ENCODE measurements at places on chromosomes 4 and X.

- DNase-seq = no peak
These were observed 132.6 kb downstream of the FHIP1A start for GRCh38 chr4:151541389-151542071.

- DNase-seq = no peak
These were observed 432.5 kb upstream of the FAM47C start for GRCh38 chrX:36575670-36576069.

DNA sequence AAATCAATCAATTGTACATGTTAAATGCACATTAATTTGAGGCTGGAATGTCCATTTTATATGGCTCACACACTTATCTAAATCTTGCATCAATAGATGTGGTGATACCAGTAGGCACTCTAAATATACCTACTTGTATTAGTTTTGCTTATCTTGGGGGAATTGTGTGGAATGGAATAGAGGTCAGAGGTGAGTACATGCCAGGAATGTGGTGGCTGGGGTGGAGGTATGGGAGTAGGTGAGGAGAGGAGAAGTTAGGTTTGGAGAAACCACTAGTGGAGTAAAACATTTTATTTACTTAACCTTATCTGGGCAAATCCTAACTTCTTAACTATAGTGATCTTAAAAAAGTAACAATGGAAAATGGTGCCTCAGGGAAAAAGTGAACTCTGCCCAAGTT, 163.1 kb downstream of the ATG4A start:
- no peak for DNase-seq

- DNase-seq = no peak
These were observed 30.3 kb upstream of the DDX53 start for GRCh38 chrX:22969411-22969810.

DNA sequence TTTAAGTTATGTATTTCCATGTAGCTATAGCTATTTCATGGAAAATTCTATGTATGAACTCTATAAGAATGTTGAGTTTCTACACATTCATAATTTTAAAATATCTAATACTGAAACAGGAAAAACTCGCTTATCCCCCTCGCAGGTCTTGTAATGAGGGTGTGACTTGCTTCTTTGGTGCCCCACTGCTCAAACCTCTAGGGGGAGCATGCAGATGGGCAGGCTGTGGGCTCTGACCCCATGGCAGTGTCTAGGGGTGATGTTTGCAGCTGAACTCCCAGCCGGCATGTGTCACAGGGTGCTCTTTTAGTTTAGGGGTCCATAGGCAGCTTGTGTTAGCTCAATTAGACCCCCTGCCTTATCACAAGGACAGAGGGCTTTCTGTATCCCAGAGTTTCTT, 1825.7 kb upstream of the ADGRL3 start:
- DNase-seq = no peak

DNA sequence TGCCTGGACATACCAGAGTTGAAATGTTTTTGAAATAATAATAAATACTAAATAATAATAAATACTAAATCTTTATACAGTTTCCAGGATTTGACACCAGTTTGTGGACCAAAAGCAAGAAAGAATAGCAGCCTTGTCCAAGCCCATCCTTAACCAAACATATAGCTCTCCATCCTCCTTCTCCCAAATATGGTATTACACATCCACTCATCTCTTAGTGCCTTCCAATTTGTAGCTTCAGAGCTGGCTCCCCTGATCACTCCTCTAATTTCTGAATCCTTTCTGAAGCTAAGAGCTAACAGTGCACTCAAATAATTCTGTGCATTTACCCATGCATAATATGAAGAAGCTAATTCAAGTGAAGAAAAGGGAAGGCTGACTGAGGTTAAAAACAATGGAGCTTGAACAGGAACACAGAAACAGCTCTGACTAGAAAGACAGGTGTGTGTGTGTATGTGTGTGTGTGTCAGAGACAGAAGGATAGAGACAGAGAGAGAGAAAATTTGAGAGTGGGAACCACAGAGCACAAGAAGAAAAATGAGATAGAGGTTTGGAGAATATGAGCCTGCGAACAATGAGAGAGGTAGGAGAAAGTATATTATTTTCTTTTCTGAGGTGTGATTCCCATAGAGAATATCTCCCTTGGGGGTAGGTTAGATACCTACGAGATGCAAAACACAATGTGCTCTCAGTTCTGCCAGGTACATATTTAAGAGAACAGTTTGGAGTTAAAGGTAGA, 123.5 kb downstream of the CAMK2D start:
- no peak for DNase-seq

GRCh38 chrX:134460862-134461220, 876 bp downstream of the HPRT1 start:
- no peak for DNase-seq

DNA sequence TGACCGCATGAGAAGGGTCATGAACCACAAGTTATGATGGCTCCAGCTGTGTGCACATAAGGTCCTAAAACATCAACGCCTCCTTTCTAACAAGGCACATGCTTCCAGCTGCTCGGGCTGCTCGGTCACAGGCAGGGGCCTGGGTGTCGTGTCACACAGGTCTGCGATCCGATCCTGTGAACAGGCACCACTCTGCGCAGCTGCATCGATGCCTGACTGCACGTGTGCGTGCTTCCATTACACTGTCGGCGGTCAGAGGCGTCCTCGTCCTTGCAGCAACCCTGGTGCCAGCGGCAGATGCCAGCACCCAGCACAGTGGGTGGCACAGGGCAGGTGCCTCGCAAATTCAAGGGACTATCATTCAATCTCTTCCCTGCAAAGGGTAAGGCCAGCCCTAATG, 23.9 kb downstream of the ZFYVE28 start:
- DNase-seq = no peak

GRCh38 chrX:65723706-65724105, 56.3 kb downstream of the MSN start:
- no peak for DNase-seq

DNA sequence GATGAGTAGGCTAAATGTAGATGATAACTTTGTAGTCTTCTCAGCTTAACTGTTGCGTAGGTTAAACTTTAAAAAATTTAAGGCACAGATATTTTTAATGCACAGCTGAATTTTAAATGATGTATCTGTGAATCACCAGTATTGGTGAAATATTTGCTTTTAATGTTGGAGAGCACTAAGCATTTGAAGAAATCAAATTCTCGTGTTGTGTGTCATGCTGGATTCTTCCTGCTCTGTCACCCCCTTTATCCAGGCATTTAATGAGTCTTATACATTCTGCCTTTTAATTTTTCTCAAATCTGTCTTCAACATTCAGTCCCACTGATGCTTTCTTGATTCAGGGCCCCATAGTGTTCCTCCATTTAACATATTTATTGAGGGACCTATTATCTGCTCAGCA, 76.7 kb downstream of the SLC4A4 start:
- no peak for DNase-seq

GRCh38 chr4:2218436-2218835, 23.5 kb downstream of the HAUS3 start:
- no peak for DNase-seq

- no peak for DNase-seq
These were observed 345.5 kb upstream of the FSTL5 start for GRCh38 chr4:162509333-162509732.

DNA sequence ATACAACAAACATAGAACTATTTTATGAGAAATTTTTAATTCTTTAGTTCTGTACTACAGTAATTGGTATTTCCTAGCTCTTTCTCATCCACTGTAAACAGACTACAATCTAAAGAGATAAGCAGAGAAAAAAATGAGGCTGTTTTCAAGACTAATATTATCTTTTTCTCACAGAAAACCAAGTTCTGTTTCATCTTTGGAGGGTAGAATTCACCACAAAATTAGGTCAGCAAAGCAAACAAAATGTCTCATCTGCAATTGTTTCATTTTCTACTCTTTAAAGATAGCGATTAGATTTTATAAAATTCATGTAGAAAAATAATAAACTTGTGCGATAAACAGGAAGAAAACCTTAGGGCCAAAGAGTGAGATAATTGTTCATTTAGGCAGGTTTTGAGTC, 10.8 kb downstream of the APOO start:
- no peak for DNase-seq

DNA sequence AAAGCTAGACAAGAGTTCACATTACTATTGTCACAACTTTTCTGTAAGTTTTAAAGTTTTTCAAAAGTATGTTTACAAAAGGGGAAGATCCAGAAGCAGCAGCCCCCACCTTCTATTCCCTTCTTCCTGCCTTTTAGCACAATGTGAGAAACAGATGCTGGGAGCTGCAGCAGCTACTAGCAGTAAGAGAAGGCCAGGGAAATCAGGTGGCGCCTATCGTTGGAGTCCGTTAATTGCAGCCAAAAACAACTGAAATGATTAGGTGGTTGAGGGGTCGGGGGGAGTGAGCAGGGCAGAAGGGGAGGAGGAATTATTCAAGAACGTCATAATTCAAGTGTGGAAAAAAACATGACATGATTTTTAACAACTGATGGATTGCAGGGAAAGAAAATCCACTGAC, 27.4 kb downstream of the FRYL start:
- no peak for DNase-seq

DNA sequence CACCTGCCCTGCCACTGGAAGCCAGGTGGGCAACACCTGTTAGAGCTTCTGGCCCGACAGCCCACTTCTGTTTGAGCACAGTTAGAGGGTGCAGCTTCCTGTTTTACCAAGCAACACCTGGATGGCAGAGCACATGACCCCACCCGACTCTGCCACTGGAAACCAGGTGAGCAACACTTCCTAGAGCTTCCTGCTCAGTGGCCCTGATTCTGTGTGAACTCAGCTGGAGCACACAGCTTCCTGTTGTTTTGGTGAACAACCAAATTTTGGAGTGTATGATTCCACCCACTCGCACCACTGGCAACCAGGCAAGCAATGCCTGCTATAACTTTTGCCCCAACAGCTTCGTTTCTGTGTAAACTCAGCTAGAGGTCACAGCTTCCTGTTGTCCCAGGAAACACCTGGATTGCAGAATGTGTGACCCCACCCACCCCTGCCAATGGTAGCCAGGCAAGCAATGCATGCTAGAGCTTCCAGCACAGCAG, 163.8 kb upstream of the KLF8 start:
- DNase-seq = no peak

GRCh38 chr4:19905024-19905423, 346.7 kb upstream of the SLIT2 start:
- no peak for DNase-seq

DNA sequence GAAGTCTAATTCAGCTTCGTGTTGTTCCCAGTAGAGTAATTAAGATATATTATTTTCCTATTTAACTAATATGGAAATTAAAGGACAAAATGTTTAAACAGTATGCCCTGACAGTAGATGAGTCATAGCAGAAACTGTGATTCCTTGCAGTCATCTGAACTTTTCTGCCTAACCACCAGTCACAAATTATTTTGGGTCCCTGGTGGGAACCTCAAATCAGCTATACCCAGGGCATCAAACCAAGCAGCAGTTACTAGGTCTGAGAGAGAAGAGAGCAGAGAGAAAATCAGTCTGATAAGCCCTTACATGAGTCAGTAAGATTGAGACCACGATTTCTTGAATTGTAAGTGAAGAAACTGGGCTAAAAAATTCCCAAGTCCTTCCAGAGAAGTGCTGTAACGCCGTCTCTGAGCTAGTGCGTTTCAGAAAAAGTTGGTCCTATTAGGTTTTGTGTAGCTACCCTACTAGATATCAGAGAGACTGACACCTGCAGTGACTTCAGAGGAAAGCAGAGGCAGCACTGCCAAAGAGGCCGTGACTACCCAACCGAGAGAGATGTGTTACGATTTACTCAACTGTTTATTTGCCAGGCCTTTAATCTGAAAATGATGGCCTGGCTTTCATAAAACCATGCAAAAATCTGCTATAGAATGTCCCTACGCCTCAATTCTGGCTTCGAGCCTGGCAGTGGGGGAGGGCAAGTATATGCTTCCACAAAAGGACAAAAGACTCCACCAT, 21.7 kb upstream of the GPM6A start:
- no peak for DNase-seq

GRCh38 chr4:20037745-20038144, 214.0 kb upstream of the SLIT2 start:
- DNase-seq = no peak

DNA sequence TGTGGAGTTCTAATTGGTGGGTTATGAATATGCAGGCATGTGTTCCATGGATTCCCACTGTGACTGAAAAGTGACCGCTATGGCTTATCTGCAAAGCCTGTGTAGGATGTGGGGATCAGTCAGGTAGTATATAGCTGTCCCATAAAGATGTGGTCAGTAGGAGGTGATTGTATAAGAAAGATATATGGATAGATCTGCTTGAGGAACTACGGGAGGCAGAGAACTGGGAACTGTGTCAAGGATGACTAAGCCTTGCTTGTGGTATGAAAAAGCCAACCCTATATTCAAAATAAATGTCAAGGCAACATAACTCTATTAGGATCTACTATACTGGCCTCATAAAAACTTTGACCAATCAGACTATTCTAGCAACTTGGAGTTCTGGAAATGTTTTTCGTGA, 185.2 kb downstream of the KLHL4 start:
- no peak for DNase-seq
